Stimulated activated CD8-positive, alpha-beta memory T cell treated with anti-CD3 and anti-CD28 coated beads, Interleukin-4, amount 100 ng/mL, for 4 hours (primary cell): ENCODE measurements at places on chromosomes 13 and 19.

DNA sequence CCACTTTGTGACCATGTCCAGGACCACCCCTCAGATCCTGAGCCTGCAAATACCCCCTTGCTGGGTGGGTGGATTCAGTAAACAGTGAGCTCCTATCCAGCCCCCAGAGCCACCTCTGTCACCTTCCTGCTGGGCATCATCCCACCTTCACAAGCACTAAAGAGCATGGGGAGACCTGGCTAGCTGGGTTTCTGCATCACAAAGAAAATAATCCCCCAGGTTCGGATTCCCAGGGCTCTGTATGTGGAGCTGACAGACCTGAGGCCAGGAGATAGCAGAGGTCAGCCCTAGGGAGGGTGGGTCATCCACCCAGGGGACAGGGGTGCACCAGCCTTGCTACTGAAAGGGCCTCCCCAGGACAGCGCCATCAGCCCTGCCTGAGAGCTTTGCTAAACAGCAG lies 7.7 kb upstream of the CEACAM7 start:
- DNase-seq, result no peak

DNA sequence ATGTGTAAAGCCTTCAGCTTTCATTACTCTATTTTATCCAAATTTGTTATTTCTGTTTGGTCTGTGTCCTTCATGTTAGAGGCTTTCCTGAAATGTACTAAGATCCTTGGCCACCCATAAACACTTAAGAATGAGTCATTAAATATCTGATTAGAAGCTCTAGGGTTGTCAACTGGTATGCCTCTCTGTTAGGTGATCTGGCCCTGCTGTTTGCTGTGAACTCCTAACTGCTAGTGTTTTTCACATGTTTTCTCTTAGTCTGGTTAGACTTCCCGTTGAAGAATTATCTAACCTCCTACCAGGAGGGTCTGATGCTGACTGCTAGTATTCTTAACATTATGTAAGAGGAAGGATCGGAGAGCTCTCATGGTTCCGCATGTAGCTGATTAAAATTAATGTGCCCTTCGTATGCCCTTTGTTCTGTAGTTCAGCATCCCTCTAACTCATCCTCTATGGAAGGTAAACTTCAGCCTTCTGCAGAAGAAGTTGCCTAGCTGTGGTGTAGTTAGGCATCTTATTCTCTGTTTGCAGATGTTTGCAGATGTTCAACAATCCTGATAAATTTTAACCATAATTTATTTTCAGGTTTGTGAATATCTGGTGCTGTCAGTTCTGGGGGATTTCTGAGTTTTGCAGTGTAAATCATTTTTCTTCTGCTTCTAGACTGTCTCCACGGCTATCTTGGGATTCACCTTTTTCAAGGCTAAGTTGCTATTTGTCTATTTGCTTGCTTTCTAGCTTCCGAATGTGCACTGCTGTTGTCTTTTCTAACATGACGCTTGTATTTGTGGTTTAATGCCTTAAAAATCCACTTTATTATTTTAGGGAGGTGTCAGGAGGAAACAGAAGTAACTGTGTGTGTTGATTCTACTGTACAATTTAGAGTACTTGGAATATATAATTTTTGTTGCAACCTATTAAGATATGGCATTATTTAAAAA lies 207.2 kb upstream of the SPRY2 start:
- no peak for DNase-seq

DNA sequence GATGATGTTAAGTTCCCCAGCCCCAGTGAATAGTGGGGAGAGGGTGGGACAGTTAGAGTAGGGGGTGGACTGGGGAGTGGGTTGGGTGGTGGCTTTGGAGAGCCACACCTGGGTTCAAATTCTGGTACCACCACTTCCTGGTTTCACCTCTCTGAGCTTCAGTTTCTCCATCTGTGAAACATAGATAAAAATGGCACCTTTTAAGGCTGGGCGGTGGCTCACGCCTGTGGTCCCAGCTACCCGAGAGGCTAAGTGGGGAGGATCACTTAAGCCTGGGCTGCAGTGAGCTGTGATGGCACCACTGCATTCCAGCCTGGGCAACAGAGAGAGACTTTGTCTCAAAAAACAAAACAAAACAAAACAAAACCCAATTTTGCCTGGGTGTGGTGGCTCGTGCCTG lies 5.9 kb downstream of the VAV1 start:
- no peak for DNase-seq

GRCh38 chr13:93715866-93716265 lies 489.3 kb downstream of the GPC6 start:
- no peak for DNase-seq

DNA sequence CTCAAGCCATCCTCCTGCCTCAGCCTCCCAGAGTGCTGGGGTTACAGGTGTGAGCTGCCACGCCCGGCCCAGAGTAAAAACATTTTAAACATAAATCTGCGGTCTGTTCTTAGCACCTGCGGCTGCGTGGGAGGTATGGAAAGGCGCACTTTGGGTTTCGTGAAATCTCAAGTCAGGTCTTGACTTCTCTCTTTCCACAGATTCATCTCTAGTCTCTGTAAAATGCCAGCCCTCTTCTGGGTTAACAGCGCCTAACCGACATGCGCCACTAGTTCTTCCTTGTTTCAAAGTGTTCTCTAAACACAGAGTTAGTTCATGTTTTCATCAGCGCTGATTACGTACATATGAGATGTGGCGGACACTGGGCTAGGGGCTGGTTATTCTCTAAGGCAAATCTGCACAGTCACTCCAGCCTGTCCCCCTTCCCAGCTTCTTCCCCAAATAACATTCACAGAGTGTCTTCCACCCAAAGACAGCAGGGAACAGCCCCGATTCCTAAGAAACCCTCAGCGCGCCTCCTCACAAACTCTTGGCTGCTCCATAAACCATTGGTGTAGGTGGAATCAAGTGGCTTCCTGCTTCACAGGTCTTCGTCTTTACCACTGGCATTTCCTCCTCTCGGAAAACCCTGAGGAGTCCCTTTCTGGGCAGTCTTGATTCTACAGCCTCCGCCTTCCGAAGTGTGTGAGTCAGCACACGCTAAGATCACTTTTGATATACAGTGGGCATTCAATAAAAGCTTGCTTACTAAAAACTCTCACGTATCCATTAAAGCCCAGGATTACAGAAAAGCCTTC lies 1.4 kb downstream of the PARP4 start:
- peak; percentile 28 for DNase-seq

DNA sequence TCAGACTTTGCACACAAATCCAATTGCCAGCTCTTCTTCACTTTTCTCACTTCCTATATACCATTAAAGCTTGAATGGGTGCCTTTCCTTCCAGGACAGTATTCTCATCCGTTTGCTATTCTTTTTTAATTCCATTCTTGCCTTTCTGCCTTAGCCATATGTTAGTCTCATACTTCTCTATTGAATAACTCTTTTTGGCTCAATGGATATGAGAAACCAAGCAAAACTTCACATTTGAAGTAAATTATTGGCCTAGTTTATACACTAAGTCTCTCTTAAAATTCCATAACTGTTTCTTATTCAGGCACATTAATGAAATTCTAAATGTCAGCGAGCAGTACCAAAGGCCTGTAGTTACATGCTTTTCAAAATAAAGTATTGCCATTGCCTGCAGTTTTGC lies 129.6 kb upstream of the FRY start:
- no peak for DNase-seq

- DNase-seq, result no peak
Observed at GRCh38 chr19:21492947-21493906, 12.2 kb upstream of the ZNF429 start.

- DNase-seq, result no peak
Observed at GRCh38 chr19:18263324-18264136, 10.7 kb downstream of the IQCN start.

DNA sequence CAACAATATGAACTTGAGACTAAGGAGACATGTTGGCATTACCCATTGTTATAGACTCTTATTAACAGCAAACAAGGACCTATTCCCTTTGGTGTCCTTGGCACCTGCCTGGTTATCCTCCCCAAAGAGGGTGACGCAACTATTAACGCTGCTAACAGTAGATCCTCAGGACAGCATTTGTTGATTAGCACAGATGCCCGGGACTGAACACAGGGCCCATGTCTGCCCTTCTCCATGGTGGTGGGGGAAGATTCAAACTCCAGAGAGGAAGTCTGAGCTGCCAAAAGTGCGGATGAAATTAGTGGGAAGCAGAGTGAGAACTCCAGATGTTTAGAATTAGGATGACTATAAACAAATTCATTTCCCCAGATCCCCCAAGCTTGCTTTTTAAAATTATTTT lies 101.2 kb upstream of the RAP2A start:
- DNase-seq, result no peak

DNA sequence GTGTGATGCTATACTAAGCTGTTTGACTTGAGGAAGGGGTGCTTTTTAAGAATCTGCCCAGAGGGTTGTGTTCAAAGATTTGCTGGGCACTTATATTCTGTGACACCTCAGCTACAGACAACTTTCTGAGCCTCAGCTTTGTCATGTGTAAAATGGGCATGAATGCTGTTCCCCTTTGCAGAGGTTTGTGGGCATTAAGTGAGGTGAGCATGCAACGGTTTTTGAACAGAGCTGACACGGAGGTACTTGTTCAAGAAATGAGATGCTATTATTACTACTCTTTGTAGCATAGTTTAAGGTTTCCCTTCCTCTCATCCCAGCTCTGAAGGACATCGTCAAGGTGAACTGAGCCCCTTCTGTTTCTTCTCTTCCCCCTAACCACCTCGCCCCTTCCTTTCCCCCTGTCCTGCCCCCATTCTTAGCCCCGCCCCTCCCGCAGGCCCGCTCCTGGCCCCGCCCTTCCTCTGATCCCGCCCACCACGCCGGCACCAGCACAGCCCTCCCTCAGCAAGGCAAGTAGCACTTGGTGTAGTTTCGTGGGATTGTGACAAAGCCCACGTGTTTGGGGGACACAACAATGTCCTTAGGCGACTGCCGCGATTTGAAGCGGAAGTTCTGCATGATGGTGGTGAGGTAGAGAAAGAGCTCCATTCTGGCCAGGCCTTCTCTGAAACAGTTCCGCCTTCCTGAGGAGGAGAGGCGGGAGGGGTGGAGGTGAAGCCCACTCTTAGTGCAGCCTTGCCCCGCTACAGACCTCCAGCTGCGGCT lies 26.1 kb upstream of the CYP2A7 start:
- DNase-seq, result peak; percentile 5

GRCh38 chr19:6216996-6217751 lies 62.6 kb downstream of the MLLT1 start:
- no peak for DNase-seq

DNA sequence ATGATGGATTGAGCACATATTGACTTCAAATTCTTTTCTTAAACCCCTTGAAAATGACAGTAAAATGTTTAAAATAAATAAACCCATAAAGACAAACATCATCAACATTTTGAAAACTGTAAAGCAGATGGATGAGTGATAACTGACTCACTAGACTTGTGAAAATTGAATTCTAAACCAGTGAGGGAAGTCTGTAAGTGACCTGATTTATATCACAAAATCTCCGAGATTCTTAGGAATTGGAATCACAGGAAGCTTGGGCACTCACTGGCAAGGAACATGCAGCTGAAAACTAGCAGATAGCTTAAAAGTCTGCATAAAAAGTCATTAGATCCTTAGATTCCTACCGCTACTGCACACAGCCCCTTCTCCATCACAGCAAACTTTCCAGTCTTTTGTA lies 51.3 kb upstream of the TSC22D1 start:
- no peak for DNase-seq

GRCh38 chr13:73602295-73602694 lies 531.9 kb downstream of the KLF12 start:
- no peak for DNase-seq
